ENCODE measurements at places on chromosomes 4 and X.

DNA sequence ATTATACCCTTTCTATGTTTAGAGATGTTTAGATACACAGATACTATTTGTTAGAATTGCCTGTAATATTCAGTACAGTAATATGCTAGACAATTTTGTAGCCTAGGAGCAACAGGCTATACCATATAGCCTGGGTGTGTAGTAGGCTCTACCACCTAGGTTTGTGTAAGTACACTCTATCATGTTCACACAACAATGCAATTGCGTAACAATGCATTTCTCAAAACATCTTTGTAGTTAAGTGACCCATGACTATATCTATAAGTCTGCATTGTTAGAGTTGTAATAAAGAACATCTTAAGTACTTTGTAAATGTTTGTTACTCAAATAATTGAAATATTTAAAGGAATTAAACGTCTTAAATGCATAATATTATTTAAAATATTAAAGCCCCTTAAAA lies 379.3 kb downstream of the PPP3CA start:
- no peak for DNase-seq

DNA sequence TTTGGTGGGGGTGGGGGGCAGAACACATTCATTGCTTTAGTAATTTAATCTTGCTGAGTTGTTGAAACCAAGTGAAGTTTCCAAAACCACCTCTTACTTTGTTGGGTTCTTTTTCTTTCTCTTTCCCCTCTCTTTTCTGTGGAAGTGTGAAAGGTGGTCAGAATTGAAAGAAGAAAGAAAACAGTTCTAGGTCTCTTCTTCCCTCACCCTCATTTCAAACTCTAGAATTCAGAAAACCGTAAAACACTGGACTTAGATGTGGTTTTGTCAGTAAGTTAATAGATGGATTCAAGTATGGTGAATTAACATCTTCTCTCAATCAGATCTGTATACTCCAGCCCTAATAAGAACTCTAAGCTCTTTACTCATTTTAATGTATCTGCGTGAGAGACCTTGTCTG lies 23.7 kb downstream of the PLP1 start:
- DNase-seq: no peak

- no peak for DNase-seq
These were observed 2.7 kb downstream of the HAND2 start for GRCh38 chr4:173527103-173527891.

DNA sequence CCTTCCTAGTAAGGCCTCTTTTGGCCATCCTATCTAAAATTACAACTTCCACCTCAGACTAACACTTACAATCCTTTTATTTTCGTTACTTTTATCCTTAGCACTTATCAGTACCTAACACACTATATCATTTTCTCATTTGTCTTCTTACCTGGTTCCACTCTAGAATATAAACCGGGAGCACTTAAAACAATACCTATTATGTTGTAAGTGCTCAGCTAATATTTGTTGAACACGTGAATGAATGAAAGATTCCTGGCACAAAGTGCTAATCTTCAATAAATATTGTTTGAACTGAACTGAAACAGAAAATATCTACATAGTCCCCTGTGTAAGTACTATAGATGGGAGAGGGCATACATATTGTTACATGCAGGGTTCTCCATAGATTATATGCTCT lies 14.4 kb downstream of the MGARP start:
- DNase-seq: peak; percentile 8

- no peak for DNase-seq
These were observed 65.0 kb downstream of the RAP1GDS1 start for GRCh38 chr4:98326168-98326567.

DNA sequence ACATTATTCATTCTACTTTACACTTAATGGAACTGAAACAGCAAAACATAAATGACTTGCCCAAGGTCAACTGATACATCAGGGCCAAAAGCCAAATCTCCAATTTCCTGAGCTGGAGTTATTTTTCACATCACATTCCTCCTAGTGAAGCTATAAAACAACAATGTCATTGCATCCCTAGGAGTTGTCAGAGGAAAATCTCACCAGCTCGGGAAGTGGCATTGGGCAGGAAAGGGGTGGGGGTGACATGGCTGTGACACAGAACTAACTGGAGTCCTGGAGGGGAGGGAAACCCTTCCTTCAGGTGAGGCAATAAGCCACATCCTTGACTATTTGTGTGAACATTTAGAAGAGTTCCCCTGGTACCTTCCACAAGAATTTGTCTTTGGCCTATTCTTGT lies 47.3 kb downstream of the MEPE start:
- DNase-seq: no peak

DNA sequence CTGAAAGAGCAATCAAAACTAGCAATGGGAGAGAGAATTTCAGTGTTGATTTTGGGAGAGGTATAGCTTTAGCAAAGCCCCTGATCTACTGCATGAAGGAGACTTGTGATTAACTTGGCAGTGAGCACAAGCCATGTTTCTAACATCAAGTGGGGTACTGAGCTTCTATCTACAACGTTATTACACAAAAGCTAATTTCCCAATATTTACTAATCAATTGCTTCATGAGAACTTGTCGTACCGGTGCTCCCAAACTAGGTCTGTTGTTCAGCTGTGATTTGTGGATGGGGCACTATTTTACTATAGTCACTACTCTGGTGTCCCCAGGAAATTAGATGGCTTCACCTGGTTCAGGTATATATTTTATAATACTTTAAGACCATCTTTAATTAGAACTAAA lies 16.2 kb downstream of the ANK2 start:
- DNase-seq: no peak

DNA sequence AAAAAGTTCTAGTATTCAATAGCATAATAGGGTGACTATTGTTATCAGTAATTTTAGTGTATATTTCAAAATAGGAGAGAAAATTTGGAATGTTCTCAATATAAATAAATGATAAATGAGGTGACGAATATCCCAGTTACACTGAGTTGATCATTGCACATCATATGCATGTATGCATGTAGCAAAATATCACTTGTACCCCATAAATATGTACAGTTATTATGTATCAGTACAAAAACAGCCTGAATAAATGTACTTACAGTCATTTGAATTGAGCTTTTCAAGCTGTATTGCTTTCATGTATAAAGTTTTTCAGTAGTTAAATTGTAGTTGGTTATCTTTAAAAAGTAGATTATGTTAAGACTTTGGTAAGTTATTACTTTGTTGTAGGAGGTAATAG lies 12.6 kb downstream of the CISD2 start:
- DNase-seq: no peak

DNA sequence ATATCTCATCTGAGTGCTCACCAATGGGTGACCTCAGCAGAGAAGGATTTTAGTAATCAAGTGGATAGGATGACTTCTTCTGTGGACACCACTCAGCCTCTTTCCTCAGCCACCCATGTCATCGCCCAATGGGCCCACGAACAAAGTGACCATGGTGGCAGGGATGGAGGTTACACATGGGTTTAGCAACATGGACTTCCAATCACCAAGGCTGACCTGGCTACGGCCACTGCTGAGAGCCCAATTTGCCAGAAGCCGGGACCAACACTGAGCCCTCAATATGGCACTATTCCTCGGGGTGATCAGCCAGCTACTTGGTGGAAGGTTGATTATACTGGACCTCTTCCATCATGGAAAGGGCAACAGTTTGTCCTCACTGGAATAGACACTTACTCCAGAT lies 97.4 kb downstream of the LCORL start:
- DNase-seq: no peak

DNA sequence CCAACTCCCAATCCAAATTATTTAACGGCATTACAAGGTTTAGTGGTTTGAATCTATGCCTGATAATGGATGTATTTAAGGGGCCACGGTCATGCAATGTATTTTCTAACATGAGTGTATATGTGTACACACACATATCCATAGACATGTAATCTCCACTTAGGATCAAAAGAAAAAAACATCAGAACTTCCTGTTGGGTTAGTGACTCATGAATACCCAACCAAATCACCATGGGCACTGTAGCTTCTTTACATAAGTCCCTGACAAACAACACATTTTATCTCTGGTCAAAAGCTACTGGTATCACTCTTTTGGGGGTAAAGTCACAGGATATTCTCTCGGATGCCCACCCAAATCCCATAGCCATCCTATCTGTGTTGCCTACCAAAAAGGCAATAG lies 36.5 kb upstream of the TFDP3 start:
- DNase-seq: no peak

DNA sequence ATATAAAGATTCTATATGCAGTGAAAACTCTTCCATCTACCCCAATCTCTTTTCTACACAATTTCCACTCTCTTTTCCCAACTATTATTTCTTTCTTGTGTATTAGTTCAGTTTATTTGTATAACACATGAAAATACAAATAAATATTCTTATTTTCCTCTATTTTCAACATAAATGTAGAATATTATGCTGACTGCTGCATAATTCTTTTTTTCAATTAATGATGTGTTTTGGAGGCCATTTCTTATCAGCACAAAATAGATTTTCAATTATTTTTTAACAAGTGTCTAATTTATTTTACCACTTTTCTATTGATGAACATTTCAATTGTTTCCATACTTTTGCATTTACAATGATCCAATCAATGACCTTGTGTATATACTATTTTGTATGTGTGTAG lies 557.7 kb upstream of the NR3C2 start:
- DNase-seq: no peak

DNA sequence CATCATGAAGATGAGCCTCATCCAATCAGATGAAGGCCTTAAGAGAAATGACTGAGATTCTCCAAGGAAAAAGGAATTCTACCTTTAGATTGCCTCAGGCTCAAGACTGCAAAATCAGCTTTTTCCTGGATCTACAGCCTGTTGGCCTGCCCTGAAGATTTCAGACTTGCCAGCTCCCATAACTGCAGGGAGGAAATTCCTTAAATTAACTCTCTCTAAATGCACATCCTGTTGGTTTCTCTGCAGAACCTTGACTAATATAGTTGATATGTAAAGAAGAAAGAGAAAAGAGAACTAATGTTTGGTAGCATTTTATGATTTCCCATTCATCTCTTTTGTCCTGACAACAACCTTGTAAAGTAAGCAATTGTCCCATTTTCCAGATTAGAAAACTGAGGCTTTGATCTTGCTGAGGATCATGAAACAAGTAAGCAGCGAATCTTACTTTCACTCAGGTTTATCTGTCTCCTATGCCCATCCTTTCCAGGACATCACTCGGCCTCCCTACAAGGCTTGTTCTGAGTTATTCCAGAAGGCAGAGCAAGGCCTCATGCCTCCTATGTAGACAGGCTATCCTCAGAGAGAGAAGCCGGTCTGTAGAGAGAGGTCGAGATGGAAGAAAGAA lies 115.0 kb upstream of the LDB2 start:
- no peak for DNase-seq

DNA sequence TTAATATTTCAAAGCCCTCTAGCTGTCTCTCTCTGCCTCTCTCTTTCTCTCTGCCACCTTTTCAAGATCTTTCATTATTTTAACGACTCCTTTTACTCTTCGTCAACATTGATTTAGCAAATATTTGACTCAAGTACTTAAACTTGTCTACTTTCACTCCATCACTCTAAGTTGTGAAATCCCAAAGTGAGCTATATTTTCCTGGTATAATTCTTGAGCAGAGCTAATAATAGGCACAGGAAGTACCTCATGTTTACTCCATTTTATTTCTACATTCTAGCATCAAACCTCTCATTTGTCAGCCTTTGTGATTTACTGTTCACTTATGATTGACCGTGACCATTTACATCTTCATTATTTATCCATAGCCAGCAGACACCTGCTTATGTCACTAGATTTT lies 482.5 kb downstream of the RPA4 start:
- DNase-seq: peak; percentile 43

GRCh38 chr4:112953262-112953661 lies 96.2 kb upstream of the ANK2 start:
- no peak for DNase-seq

GRCh38 chrX:47936224-47936939 lies 67.4 kb downstream of the ZNF182 start:
- DNase-seq: no peak

DNA sequence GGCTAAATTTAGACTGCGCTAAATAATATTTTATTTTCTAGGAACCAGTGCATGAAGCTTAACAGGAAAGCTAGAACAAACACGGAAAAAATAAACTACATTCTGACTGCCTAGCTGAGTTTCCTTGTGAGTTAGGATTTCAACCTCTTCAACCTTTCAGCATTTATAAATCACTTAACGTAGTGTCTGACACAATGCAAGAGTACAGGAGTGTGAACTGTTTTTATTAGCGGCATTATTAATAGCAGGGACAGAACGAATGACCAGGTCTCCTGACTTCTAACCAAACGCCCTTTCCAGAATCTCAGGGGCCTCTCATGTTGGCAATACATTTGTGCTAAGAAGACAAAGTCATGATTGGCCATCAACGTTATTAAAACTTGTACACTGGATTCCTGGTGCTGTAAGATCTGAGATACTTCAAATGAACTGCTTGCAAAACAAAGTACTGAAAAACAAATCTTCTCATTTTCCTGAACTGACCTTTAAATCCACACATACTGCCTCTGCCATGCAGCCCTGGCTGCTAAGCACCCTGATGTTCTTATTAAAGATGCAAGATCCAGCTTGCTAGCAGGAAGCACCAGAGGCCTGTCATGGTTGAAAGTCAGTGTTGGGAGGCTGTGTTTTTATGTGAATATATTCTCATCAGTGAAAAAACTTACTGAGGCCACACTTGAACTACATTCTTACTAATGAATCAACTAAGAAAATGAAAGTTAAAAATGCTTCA lies 380.4 kb upstream of the CPEB2 start:
- no peak for DNase-seq

DNA sequence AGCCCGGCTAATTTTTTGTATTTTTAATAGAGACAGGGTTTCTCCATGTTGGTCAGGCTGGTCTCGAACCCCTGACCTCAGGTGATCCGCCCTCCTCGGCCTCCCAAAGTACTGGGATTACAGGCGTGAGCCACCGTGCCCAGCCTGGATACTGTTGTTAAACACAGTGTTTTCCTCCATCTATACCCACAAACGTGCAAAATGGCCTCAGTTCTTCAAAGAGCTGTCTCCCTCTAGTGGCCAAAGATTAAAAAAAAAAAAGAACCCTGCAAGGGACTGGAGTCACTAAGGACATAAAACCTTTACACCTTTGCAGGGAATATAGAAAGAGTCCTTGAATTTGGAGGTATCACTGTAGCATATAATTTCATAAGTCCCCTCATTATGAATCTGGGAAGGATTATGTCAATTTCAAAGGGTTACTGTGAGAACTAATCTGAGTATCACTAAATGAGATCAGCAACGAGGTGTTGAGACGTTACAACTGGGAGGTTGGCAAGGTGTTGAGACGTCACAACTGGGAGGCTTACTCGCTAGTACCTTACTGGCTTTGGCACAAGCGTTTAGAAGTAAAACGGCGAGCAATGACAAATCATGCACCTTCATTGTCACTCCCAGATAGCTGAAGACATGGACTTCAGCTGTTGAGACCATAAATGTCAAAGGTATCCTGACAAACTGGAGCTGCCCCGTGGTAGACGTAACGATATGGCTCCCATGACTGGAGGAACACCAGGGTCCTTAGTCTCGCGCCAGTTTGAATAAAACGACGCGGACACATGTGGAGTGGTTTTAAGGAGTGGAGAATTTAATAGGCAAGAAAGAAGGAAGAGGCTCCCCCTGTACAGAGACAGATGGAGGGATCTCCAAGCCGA lies 33.4 kb upstream of the ENPP6 start:
- no peak for DNase-seq
